ENCODE measurements at places on chromosomes 12 and 14.

GRCh38 chr14:79057333-79057732 is 887.2 kb downstream of the NRXN3 start:
- DNase-seq, result no peak

DNA sequence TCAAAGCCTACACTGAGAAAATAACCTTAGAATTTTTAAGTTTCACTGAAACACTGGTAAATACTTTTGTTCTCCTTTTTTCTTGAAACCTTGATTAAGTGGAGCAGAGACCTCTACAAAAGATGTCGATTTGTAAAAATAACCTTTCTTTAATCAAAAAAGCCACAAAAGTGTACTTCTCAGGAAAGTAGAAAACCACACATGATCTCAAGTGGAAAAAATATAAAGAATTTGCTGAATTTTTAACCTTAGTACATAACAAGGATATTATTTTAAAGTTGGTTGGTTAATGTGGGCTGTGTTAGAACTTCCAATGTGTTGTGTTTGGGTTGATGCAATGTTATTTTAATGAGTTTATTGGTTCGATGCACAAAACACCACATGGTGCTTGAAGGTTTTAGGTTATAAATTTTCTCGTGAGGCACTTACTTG is 8.6 kb downstream of the LGR5 start:
- no peak for DNase-seq

GRCh38 chr12:52918351-52918750 is 13.5 kb upstream of the KRT8 start:
- no peak for DNase-seq

DNA sequence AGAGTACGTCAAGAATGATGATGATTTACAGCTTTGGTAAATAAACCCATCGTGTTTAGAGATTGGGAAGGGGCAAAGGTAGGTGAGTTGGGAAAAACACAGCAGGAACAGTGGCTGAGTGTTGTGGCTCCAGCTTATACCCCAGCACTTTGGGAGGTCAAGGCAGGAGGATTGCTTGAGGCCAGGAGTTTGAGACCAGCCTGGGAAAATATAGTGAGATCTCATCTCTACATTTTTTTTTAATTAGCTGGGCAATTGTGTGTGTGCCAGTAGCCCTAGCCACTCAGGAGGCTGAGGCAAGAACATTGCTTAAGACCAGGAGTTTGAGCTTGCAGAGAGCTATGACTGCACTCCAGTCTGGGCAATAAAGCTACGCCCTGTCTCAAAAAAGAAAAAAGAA is 77.1 kb downstream of the RASSF9 start:
- DNase-seq, result no peak

- no peak for DNase-seq
Measured at GRCh38 chr12:109525279-109525585, 47.8 kb downstream of the UBE3B start.

GRCh38 chr14:39276005-39276404 is 42.3 kb downstream of the MIA2 start:
- no peak for DNase-seq

- no peak for DNase-seq
Measured at GRCh38 chr12:57765003-57765697, 1.7 kb downstream of the CYP27B1 start.

DNA sequence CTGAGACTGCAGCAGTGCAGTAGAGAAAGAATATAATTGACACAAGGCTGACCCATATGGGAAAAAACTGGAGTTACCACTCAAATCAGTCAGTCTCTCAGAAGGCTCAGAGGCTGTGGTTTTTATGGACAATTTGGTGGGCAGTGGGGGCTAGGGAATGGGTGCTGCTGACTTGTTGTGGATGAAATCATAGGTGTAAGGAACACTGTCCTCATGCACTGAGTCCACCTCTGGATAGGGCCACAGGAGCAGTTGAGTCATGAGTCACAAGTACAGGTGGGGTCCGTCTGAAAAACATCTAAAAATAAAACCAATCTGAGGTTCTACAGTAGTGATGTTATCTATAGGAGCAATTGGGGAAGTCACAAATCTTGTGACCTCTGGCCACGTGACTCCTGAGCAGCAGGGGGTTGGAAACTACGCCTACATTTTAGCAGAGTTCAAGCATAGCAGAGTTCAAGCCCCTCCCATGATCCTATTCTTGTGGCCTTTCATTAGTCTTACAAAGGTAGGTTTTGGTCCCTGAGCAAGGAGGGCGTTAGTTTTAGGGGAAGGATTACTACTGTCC is 18.1 kb upstream of the SGPP1 start:
- no peak for DNase-seq
